Right ventricle myocardium inferior (tissue), 1 donor: ENCODE measurements at places on chromosomes 5 and 9.
A peak's percentile ranks its signal among the peaks of the same experiment; 100 is the strongest.

GRCh38 chr5:54985301-54986268, at the start of gene ESM1:
ESM1 (minus strand) TSS chr5:54985593; CDS start chr5:54985517, 76 bp downstream.
- no peak for DNase-seq

DNA sequence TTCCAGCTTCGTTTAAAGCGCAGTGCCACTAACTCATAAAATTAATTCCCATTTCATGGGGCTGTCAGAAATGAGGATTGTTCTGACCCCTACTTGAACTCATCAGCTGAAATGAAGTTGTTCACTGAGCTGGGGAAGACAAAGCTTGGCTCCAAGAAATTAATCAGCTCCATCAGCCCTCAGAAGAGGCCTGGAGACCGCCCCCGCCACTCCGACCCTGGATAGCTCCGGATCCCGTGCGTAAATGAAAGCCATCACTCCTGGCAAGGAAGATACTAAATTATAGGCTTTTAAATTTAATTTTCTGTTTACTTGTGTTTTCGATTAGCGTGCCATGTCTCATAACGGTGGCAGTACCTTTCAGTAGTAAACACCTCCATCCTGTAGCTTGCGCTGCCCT, 142.8 kb upstream of the IRX2 start:
- DNase-seq = no peak

DNA sequence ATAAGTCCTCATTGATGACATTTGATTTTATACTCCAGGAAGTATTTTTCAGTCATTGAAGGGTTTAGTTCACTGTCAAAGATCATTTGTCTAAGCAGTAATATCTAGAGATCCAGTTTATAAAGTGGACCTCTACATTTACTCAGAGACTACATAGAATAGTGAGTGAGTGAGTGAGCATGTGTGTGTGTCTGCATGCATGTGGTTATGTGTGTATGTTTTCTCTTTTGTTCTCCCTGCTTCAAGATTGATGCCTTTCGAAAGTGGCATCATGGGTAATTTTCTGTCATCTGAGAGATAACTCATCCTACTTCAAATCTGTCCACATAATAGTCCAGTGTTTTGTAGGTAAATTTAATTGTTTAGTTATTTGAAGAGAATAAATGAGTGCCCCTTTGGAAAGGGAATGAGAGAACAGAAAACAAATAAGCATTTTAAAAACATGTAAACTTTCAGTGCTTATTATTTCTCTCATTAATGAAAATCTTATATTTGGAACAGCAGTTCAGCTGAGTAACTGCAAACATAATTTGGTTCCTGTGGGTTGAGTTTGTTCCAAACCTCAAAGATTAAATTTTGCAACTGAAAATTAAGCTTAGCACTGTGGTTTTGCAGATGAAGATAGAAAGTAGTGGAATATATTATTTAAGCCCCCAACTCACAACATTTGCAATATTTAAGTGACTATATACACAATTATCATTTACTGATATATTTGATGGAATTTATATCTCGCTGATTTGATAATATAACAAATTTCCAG, 1295.1 kb upstream of the C9orf72 start:
- no peak for DNase-seq

DNA sequence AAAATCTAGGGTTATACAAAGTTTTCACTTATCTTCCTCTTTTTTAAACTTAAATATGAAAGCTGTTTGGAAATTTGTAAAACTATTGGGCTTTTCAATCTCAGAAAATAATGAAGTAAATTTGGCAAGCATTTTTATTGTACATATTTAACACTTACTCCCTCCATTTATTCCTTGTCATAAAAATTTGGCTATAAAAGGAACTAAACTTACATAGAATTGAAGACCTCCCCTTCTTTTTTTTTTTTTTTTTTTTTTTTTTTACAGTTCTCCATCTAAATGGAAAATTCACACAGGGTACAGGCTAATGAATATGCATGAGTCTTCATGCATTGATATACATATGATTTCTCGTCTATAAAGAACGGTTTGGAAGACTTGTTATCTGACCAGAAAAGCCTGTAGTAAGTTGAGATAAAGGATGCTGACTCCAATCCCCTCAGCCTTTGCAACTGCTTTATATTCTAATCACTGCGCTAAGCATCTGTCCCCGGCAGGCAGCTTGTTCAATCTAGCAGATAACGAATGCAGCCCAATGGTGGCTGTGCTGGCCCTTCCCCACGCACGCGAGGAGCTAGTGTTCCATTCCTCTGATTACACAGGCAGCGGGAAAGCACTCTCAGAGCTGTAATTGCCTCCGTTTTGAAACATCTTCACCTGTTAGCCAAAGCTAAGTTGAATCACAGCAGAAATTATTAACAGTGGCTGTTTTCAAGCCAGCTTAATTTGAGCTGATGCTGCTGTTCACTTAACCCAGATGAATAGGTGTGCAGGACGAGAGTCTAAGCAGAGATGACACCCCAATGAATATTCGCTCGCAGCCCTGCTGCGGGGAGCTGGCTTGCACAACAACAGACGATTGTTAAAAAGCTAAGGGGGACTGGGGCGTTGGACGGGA, 453.8 kb upstream of the ZNF608 start:
- DNase-seq = no peak

GRCh38 chr5:165227515-165227914, 1722.1 kb downstream of the MAT2B start:
- no peak for DNase-seq

- DNase-seq = no peak
Measured at GRCh38 chr9:115213818-115214334, 95.9 kb upstream of the TNC start.

DNA sequence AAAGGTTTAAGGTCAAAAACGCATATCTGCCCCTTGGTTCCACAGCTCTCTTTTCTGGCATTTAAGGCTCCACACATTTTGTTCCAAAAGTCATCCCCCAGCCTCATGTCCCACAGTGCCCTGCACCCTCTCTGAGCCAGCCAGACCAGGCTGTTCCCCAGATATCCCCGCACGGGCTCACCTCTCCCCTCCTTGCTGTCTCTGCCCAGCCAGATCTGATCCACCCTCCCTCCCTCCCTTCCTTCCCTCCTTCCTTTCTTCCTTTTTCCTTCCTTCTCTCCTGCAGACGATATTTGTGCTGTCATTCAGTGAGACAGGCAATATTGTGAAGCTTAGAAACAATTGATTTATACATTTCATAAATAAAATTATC, 37.0 kb downstream of the DUSP1 start:
- DNase-seq = no peak

- peak; percentile 48 for DNase-seq
Measured at GRCh38 chr9:84570482-84571154, 98.9 kb upstream of the NTRK2 start.

DNA sequence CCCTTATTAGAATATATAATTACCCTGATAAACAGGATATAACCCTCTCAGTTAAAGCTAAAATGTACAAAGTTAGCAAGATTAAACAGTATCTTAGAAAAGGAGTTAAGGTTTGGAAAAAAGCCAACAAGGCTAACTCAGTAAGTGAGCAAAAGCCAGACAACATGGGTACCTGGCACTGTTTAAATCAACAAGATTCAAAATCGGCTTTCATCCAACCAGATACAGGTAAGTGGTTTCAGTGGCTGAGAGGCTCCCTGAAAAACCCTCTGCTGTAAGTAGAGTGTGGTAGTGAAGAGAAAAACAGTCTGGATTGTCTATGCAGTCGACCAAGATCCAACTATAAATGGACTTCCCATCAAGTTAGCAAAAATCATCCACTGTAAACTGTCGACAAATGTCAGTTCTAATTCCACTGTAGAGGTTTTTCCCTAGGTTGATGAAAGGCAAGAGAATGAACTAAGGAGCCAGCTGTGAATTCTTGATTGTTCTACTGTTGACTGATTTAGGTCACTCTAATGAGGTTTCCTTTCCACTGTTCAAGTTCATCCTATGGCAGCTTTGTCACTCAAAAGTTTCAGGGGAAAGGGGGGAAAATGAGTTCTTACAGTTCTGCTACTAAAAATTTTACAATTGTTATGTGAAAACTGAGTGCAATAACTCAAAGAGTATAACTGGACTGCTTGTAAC, 27.3 kb downstream of the ETF1 start:
- DNase-seq = no peak

DNA sequence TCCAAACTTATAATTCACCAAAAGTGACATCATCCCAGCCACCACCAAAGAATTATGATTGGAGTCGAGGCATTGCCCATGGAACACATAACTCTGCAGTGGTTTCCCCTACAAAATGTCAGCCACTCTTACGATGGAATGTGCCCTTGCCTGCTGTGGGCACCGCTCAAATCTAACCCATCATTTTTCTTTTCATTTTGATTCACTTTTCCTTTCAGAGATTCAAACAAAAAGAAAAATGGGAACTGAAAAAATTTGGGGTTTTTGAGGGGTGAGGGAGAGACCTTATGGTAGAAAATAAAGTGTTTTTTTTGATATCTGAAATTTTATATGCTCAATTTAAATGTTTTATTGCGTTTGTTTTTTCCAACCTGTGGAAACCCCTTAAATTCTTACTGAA, 28.1 kb downstream of the SMARCA2 start:
- DNase-seq = no peak

- DNase-seq = no peak
Measured at GRCh38 chr9:112334432-112334841, 1.0 kb upstream of the PTBP3 start.

- peak; percentile 63 for DNase-seq
Measured at GRCh38 chr9:35563791-35564197, 41.3 kb upstream of the TESK1 start.

DNA sequence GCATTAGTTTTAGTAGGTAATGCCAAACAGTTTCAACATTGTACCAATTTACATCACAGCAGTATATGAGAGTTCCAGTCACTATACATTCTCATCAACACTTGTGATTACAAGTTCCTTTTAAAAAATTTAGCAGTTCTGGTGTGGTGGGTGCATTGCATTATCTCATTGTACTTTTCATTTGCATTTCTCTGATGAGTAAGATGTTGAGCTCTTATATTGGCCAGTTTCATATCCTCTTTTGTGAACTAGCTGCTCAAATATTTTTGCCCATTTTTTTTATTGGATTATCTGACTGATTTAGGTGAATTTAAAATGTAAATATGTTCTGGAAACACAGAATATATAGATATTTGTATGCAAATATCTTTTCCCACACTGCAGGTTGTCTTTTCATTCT, 160.9 kb upstream of the NR3C1 start:
- no peak for DNase-seq

DNA sequence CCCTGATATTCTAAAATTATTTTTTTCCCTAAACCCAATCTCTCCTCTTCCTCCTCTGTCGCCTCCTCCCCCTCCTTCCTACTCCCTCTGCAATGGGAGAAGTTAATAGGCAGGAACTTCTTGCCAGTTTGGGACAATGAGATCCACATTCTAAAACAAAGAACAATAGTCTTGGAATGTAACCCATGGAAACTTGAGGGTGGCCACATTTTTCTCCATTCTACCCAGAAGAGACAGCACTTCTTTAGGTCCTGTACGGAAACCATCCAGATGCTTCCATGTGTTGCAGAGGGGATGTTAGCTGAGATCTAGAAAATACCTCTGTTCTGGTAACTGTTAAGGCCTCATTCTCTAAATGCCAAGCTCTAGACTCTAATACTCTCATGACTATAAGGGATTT, 10.0 kb downstream of the SPARC start:
- no peak for DNase-seq

- DNase-seq = no peak
Measured at GRCh38 chr9:21919377-21920362, 74.5 kb downstream of the CDKN2A start.

- DNase-seq = no peak
Measured at GRCh38 chr9:87337335-87338087, 160.2 kb upstream of the DAPK1 start.

DNA sequence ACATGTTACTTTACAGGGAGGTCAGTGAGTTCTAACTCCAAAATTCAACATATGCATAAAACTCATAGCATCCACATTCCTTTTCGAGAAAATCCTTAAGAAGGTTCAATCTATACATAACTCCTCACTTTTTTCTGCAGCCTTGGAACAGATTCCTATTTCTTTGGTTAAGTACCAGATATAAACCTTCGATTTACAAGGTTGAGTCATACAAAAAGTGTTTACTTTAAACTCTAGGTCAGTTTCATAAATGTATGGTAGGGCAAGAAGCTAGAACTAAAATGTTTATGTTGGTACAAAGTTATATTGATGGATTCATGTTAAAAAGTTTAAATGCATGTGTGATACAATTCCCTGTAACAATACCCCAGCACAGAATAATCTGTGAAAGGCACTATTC, 19.4 kb downstream of the CDKN2AIPNL start:
- no peak for DNase-seq

DNA sequence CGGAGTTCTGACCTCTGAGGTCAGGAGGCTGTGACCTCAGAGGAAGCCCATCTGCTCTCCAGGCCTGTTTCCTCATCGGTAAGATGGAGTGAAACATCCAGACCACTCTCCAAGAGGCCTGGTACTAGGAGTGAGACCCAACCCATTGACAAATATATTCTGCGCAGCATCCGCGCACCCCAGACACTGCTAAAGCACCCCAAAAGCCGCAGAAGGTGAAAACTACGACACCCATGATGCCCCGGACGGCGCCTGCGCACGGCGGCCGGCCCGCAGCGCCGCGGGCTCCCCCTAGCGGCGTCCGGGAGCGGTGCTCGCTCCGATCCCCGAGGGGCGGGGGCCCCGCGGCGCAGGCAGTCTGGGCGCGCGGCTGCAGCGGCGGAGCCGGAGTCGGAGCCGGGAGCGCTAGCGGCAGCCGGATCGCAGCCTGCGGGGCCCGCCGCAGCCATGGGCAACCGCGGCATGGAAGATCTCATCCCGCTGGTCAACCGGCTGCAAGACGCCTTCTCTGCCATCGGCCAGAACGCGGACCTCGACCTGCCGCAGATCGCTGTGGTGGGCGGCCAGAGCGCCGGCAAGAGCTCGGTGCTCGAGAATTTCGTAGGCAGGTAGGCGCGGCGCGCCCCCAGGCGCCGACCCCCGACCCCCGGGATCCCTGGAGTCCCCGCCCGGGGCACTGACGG, at the start of gene DNM1:
Gene DNM1 (plus strand): TSS at position 356 of the 683 bp plus-strand sequence. CDS start 92 bp downstream, at position 448.
- DNase-seq = peak; percentile 86

DNA sequence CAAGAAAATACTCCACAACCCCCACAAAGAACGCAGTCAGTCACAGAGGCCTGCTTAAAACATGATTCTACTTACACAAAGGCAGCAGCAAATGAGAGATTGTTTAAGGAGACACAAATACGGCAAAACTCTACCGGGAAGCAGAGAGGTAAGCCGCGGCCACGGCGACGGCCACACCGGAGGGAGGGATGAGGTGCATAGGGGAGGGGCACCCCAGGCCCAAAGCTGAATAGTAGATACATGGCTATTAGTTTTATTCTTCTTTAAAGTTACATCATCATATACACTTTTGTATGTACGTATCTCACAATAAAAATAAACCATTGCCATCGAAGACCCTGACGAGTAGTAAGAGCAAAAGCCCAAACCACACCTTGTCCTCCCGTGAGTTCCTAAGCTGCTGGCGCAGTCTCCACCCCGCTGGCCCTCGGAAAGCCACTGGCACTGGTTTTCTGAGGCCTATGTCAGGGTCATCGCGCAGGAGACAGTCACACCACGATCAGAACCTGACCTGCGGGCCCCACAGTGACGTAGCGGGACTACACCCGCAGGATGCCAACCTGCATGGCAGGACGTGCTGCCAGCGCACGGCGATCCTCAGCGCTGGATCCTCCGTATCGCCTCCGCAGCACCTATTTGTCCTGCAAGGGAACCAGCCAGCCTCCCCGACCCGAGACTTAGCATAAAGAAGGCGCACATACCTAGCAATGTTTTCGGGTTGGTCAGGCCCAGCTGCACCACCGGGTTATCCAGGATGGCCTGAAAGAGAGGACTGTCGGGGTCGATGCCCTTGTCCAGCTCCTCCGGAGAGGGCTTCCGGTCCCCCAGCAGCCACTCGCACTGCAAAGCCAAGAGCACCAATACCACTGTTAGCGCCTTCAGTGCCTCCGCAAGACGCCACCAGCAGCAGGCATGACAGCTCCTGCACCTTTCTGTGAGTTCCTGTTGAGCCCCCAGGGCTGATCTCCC, 23.4 kb downstream of the UBAC1 start:
- no peak for DNase-seq
